Pulmonary artery endothelial cell (primary cell): ENCODE measurements at places on chromosomes 7 and 10. TPM values are rescaled to one million over a fixed set of nuclear protein-coding genes. Genes with fewer than 3 reads are reported as not detected.

Gene CCAR1
- total RNA-seq, result 30.9 and 40.4 TPM in 2 replicates

Gene WNT8B
- total RNA-seq, result not detected in 2 replicates

Gene WNT2
- not detected in 2 replicates for total RNA-seq

Gene SLC37A3
- 44.9 and 50.9 TPM in 2 replicates for total RNA-seq

Gene OR6V1
- total RNA-seq, result not detected in 2 replicates

Gene POLR2J2
- 1.7 and 2.6 TPM in 2 replicates for total RNA-seq
